ENCODE measurements at places on chromosomes 2 and 18. TPM values are rescaled to one million over a fixed set of nuclear protein-coding genes. Genes with fewer than 3 reads are reported as not detected.

Gene FER1L5
- total RNA-seq: 1.0 TPM

Gene ST6GAL2
- 8.3 TPM for total RNA-seq

Gene RGPD3
- 0.38 TPM for total RNA-seq

Gene VSNL1
- 1.1 TPM for total RNA-seq

Gene SCN9A
- 23.7 TPM for total RNA-seq

Gene CRACDL
- total RNA-seq: 1.6 TPM

Gene NPAS2
- total RNA-seq: 0.84 TPM

DNA sequence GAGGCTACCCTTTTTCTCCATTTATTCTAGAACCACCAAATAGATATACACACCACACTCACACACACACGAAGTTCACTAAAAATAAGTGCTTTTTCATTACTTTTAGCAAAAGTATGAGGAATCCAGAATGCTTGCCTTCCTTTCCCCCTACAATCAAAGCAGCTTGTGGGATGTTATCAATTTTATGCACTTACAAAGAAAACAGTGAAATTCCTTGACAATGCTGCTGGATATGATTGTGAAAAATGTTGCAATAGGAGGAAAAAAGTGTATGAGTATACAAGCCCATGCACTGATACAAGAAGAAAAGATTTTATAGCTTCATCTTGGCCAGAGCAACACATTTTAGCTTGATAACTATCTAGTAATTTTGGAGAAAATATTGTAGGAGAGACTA, 269.2 kb downstream of the XIRP2 start:
- DNase-seq: no peak

- no peak for DNase-seq
These were observed 131.5 kb downstream of the MAIP1 start for GRCh38 chr2:200086911-200087310.

GRCh38 chr2:219220652-219221402, 2.1 kb upstream of the ABCB6 start:
- no peak for DNase-seq

DNA sequence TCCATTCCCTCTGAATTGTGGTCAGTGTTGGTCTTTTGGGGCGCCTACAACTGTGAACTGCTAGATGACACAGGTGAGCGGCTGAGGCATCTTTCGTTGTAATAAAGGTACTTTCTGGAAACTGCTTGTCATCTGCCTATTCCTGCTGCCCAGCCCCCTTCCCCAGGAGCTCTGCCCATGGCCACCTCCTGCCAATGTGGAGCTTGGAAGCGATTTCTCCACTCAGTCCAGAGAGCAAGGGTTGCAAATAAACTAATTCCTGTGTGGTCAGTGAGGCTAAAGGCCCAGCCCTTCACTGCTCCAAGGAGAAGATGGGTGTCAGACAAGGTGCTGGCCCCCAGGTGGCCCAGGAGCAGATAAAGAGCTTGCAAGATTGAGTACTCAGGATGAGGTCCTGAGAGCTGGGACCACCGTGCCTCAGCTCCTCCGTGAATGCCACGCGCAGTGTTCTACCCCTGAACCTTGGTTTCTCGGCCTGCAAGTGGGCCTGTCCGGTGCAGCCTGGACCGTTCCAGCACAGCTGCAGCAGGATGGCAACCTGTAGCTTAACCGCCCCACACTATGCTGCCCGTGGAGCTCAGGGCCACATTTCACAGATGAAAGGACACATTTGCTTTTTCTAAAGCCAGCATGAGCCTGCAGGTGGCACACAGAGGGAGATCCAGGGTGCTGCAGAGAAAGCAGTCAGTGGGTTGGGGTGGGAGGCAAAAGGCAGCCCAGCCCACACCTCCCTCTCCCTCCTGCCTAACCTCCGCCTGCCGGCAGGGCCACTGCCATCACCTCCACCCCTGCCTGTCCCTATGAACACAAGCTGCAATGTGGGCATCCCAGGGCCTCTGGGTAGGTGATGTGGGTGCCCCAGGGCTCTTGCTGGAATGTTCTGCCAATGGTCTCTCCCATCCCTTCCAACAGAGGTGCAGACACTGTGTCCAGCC, 78.7 kb upstream of the OTOF start:
- no peak for DNase-seq

GRCh38 chr2:197647961-197648690, 27.3 kb downstream of the RFTN2 start:
- no peak for DNase-seq

GRCh38 chr2:726169-726568, 49.0 kb upstream of the TMEM18 start:
- DNase-seq: no peak

All from progenitor cell of endocrine pancreas (in vitro differentiated cells).